ENCODE measurements at places on chromosomes 1 and 21. TPM values are rescaled to one million over a fixed set of nuclear protein-coding genes. Genes with fewer than 3 reads are reported as not detected.

- no peak for DNase-seq
Measured at GRCh38 chr1:23118957-23119792, 49.5 kb downstream of the LUZP1 start.

GRCh38 chr1:61051719-61052394 is 30.5 kb upstream of the NFIA start:
- DNase-seq: peak; percentile 61

GRCh38 chr1:247494767-247495166 is 36.9 kb upstream of the OR2B11 start:
- DNase-seq: no peak

Gene FMO3
- 2.3 TPM for total RNA-seq

- DNase-seq: no peak
Measured at GRCh38 chr1:51442616-51443015, 76.5 kb downstream of the EPS15 start.

DNA sequence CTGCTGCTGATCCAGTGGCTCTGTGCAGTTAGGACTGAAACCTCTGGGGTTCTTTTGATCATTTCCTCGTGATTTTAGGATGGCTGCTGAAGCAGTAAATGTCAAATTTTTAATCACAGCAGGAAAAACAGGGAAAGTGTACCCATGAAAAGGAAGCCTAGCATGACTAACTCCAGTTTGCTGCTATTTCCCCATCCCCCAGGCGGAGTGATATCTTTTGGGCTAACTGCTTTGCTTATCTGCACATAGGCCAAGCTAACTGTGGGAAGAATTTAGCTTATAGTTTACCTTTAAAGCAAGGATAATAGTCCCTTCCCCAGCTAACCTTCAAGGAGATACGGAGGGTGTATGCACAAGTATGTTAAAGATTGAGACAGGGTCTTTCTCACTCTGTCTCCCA is 149.8 kb upstream of the TNR start:
- DNase-seq: no peak

GRCh38 chr1:234781241-234782065 is 171.5 kb upstream of the IRF2BP2 start:
- no peak for DNase-seq

Gene UTS2
- total RNA-seq: not detected

GRCh38 chr1:44807364-44808062 is 362 bp upstream of the DYNLT4 start:
- DNase-seq: peak; percentile 97

GRCh38 chr1:199794105-199794863 is 233.2 kb upstream of the NR5A2 start:
- DNase-seq: no peak

GRCh38 chr1:23748016-23748415 is 4.7 kb downstream of the ELOA start:
- no peak for DNase-seq

Gene LRRIQ3
- total RNA-seq: 0.71 TPM

GRCh38 chr1:75600781-75601180 is 10.1 kb downstream of the SLC44A5 start:
- DNase-seq: no peak

DNA sequence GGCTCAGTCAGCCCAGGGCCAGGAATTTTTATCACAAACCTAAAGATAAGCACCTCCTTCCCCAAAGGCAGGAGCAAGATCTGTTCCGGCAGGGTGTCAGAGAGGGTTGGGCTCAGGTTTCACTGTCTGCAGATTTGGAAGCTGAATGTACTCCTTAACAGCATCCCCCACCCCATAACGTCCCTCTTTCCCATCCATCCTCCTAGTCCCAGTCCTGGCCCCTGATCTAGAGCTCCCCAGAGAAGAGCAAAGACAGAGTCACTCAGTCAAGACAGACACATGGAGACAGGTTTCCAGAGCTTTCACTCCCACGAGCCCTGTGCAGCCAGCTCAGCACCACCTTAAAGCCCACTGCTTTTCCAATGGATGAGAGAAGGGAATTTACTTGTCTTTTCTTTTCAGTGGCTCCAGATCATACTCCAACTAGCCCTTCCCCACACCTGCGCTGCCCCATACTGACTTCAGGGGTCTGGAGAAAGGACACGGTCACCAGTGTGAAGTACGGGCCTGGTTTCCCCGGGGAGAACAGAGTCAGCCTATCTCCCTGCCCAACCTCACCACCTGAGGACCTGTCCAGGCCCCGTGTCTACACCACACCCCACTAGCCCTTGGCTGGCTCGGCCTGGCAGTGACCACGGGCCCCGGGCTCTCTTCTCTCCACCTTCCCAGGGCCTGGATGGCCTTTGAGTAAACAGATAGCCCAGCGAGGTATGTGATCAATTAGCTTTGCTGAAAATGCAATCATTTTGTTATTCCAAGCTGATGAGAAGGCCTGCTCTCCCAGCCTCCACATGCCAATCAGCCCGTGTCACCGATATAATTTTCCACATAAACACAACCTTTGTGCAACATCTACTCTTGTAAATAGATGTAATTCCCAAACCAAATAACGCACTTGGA is 249.1 kb downstream of the FOXD2 start:
- DNase-seq: no peak

DNA sequence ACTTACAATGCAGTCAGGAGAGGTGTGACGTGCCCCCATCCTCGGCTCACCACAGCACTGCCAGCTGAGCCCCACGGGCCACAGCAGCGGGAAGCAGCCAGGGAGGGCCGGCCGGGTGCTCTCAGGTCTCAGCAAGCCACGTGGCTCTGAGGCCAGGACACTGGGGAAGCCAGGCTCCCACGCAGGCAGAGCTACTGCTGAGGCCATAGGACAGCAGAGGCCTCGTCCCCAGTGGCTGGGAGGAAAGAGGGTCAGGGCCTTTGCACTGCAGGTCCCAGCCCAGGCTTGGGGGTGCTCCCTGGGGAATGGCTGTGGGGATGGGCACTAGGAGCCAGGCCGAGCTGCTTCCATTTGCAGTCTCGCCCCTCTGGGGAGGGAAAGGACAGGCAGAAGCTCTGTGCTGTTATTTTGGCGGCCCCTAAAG is 5.8 kb downstream of the LRRC47 start:
- DNase-seq: peak; percentile 61

Gene CFHR1
- total RNA-seq: not detected

Gene NPPB
- not detected for total RNA-seq

DNA sequence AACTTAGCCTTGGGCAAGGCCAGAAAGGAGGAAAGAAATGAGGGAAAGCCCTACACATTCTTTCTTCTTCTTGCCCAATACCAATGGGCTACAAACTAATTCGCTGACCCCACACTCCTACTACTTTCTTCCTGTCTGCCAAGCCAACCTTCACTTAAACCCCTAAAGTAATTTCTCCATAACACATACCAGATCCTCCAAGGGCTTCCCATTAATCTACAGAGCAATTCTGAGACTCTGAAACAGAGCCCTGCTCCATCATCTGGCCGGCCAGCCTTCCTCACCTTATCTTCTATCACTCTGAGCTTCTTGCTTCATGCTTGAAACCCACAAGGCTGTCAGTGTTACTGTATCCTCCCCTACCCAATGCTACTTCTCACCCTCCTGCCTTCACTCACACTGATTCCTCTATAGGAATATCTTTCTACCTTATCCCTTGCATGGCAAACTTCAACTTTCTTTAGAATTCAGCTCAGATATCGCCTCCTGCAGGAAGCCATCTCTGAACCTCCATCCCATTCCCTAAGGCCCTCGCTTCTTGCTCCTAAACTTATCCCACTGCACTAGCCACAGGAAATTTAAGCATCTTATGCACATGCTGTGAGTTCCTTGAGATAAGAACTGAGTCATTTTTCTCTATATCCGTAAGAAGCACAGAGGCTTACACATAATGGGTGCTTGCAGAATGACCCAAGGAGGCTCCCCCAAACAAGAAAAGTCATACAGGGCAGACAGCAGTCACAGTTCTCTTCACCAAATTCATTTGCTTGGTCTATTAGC is 81.9 kb downstream of the JAK1 start:
- no peak for DNase-seq

Gene CRABP2
- 1.6 TPM for total RNA-seq

Gene SPRR2B
- not detected for total RNA-seq

- no peak for DNase-seq
Measured at GRCh38 chr1:65266476-65266875, 42.9 kb upstream of the DNAJC6 start.

GRCh38 chr1:154855186-154855851 is 14.8 kb downstream of the KCNN3 start:
- DNase-seq: no peak

- DNase-seq: no peak
Measured at GRCh38 chr1:167668108-167668507, 38.1 kb downstream of the RCSD1 start.

GRCh38 chr1:186819126-186819525 is 9.6 kb upstream of the PLA2G4A start:
- no peak for DNase-seq

- no peak for DNase-seq
Measured at GRCh38 chr1:90074566-90074965, 79.7 kb downstream of the ZNF326 start.

Gene CFAP298
- 25.5 TPM for total RNA-seq

- DNase-seq: no peak
Measured at GRCh38 chr1:77473690-77474089, 191.9 kb downstream of the AK5 start.

- no peak for DNase-seq
Measured at GRCh38 chr21:14993115-14993514, 71.7 kb downstream of the NRIP1 start.

DNA sequence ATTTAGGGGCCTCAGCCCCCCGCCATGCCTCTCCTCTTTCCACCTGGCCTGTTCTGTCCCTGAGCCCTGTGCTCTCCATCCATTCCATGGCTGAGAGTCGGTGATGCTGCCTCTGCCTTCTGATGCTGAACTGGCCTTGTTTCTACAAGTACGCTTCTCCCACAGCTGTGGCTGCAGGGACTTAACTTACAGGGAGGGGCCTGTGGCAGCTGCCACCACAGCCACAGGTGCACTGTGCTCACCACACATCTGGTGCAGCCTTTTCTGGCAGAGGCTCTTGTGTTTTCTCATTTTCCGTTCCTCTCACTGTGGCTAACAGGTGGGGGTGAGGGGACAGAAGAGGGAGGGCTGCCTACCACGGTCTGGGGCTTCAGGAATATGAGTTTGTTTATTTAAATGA is 4.2 kb downstream of the FMO1 start:
- no peak for DNase-seq

- no peak for DNase-seq
Measured at GRCh38 chr1:29590583-29591565, 354.6 kb downstream of the PTPRU start.

DNA sequence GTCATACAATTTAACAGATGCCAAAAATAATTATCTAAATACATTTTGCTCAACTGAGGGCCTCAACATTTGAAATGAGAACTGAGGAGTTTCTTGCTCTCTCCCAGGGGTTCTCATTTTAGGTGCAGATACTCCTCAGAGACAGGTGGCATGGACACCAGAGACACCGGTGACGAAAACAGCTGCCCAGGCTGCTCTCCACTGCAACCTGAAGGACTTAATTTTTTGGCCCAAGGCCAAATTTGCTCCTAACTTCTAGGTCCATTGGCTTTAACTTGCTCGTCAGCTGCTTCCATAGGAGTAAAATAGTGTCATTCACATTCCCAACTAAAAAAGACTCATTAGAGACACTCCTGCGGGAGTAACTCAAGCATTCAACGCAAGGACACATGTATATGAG is 87.0 kb downstream of the NRIP1 start:
- DNase-seq: no peak

Gene ST6GALNAC3
- 4.2 TPM for total RNA-seq

DNA sequence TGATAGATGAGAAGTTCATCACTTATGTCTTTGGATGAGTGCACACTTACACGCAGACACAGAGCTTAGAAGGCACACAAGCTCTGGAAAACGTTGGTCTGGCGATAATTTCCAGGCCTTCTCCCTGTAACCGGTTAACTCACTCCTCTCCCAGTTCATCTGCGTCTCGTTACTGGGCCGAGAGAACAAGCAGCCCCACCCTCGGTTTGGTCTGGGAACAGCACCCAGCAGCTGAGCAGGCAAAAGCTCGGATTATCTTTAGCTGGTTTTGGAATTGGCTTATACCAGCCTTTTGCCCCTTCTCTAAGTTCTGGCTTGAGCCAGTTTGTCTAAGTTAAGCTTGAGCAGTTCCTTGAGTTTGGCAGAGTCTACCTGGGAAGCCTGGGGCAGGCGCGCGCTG is 27.3 kb upstream of the COL6A1 start:
- DNase-seq: no peak

Gene DMBX1
- total RNA-seq: not detected

Gene GCSAML
- total RNA-seq: 0.19 TPM

GRCh38 chr1:47498551-47498950 is 60.7 kb downstream of the FOXD2 start:
- no peak for DNase-seq

Gene RHD
- total RNA-seq: not detected

Gene LAMTOR5
- total RNA-seq: 206 TPM
